ENCODE measurements at places on chromosomes 7 and 10. TPM values are rescaled to one million over a fixed set of nuclear protein-coding genes. Genes with fewer than 3 reads are reported as not detected.

- no peak for DNase-seq
- no peak overlapping the region for H3K27ac ChIP-seq
- peaks cover 16% of the 10 kb centered on the region for H3K4me1 ChIP-seq
- H3K4me3 ChIP-seq = no peak overlapping the region
- H3K36me3 ChIP-seq = no peaks in the 10 kb centered on the region
- no peaks in the 10 kb centered on the region for H3K27me3 ChIP-seq
Observed at GRCh38 chr10:58942724-58943123, 233.7 kb upstream of the PHYHIPL start.

GRCh38 chr10:70656489-70656888 lies 15.8 kb upstream of the ADAMTS14 start:
- peaks cover 6% of the 10 kb centered on the region for H3K4me1 ChIP-seq
- H3K4me3 ChIP-seq = no peak overlapping the region
- peak; percentile 95 for DNase-seq
- H3K36me3 ChIP-seq = no peaks in the 10 kb centered on the region

DNA sequence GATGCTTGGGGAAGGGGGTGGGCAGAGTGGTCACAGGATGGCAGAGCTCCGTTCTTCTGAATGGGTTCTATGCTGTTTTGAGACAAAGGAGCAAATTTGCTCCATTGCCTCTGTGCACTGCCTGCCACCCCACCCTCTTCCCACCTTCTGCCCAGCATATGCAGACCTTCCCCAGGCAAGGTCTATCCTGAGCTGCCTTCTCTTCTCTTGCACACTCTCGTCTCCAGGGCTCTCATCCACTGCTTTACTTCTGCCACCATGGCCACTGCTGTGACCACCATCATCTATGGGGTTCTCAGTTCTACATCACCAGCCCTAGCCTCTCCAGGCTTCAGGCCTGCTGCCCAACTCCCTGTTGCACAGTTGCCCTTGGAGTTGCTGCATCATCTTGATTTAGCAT lies 230.4 kb downstream of the TMEM178B start:
- H3K27me3 ChIP-seq = no peaks in the 10 kb centered on the region
- no peak overlapping the region for H3K27ac ChIP-seq
- no peaks in the 10 kb centered on the region for H3K36me3 ChIP-seq
- H3K4me1 ChIP-seq = no peaks in the 10 kb centered on the region
- DNase-seq = no peak
- no peak overlapping the region for H3K4me3 ChIP-seq

GRCh38 chr10:51804866-51805265 lies 105.5 kb upstream of the CSTF2T start:
- H3K4me1 ChIP-seq = no peaks in the 10 kb centered on the region
- no peak for DNase-seq
- no peaks in the 10 kb centered on the region for H3K36me3 ChIP-seq
- H3K27ac ChIP-seq = no peak overlapping the region
- H3K4me3 ChIP-seq = no peak overlapping the region
- no peaks in the 10 kb centered on the region for H3K27me3 ChIP-seq

GRCh38 chr7:105496521-105496920 lies 25.6 kb downstream of the PUS7 start:
- H3K27me3 ChIP-seq = no peaks in the 10 kb centered on the region
- DNase-seq = peak; percentile 60
- H3K4me1 ChIP-seq = peaks cover 16% of the 10 kb centered on the region
- H3K4me3 ChIP-seq = no peak overlapping the region

DNA sequence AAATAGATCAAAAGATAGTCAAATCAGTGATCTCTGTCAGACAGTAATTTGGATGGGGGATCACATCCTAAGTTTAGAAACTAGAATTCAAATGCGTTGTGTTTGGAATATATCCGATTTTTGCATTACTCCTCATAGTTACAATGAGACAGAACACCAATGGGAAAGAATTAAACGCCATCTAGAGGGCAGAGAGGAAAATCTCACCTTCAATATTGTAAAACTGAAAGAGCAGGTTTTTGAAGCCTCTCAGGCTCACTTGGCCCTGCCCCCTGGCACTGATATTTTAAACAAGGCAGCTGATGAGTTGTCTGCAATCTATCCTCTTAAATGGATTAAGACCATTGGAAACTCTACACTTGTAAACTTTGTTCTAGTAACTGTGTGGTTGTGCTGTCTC lies 17.7 kb downstream of the FRG2B start:
- H3K27ac ChIP-seq = no peak overlapping the region
- H3K36me3 ChIP-seq = no peaks in the 10 kb centered on the region
- no peaks in the 10 kb centered on the region for H3K27me3 ChIP-seq
- H3K4me1 ChIP-seq = no peaks in the 10 kb centered on the region
- H3K4me3 ChIP-seq = no peak overlapping the region

- DNase-seq = no peak
- H3K27ac ChIP-seq = no peak overlapping the region
- H3K36me3 ChIP-seq = no peaks in the 10 kb centered on the region
- H3K27me3 ChIP-seq = no peaks in the 10 kb centered on the region
- H3K4me1 ChIP-seq = peaks cover 6% of the 10 kb centered on the region
Observed at GRCh38 chr7:100640517-100641440, 573 bp downstream of the TFR2 start.

DNA sequence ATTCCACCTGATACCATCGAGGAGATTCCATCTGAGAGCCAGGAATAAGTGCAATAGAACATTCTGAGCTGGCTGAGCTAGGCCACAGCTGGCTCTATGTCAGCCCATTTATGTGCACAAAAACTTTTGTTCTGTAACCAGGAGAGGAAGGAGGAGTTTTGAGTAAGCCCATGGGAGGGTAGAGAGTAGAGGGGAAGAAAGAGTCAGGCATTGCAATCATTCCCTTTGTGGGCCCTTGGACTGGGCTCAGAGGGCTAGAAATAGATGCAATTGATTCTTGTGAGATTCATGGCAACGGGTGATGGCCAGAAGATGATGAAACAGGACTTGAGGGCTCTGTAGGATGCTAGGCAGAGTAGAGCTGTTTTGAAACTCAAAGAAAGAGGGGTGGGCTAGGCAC lies 104.6 kb upstream of the KIF5B start:
- no peak overlapping the region for H3K4me3 ChIP-seq
- H3K27me3 ChIP-seq = no peaks in the 10 kb centered on the region
- no peaks in the 10 kb centered on the region for H3K36me3 ChIP-seq

DNA sequence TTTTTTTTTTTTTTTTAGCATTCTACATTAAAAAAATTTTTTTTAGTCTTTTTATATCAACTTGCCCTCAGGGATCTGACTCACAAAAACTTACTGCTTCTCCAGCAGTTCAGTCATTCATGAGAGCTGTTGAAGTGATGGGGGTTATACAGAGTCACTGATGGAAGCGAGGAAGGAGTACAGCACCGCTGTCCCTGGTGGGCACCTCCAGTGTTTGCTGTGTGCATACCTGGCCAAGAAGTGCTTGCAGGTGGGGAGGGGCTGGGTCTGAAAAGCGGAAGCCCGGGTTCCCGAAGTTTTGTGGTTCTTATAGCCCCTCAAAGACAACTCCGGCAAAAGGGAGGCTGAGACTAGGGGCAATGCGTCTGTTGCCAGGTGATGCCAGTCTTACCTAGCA lies 46.2 kb downstream of the MINDY4 start:
- no peak for DNase-seq
- H3K36me3 ChIP-seq = no peaks in the 10 kb centered on the region
- no peaks in the 10 kb centered on the region for H3K4me1 ChIP-seq
- no peaks in the 10 kb centered on the region for H3K27me3 ChIP-seq
- no peak overlapping the region for H3K4me3 ChIP-seq

GRCh38 chr10:118980870-118981269 lies 48.6 kb upstream of the NANOS1 start:
- H3K4me1 ChIP-seq = no peaks in the 10 kb centered on the region
- no peak overlapping the region for H3K27ac ChIP-seq
- no peaks in the 10 kb centered on the region for H3K36me3 ChIP-seq
- DNase-seq = no peak
- H3K27me3 ChIP-seq = no peaks in the 10 kb centered on the region
- no peak overlapping the region for H3K4me3 ChIP-seq

- no peaks in the 10 kb centered on the region for H3K36me3 ChIP-seq
- peaks cover 20% of the 10 kb centered on the region for H3K4me1 ChIP-seq
- no peak for DNase-seq
- H3K4me3 ChIP-seq = no peak overlapping the region
Observed at GRCh38 chr10:66292456-66292855, 633.4 kb upstream of the LRRTM3 start.

The MYOZ1 gene
- polyA plus RNA-seq = 11.7 TPM
